ENCODE measurements at places on chromosomes 4 and X. TPM values are rescaled to one million over a fixed set of nuclear protein-coding genes. Genes with fewer than 3 reads are reported as not detected.

POU4F2 gene
- total RNA-seq: not detected

GAB1 gene
- 14.1 TPM for total RNA-seq

GLOD5 gene
- not detected for total RNA-seq

VCX2 gene
- not detected for total RNA-seq

DNA sequence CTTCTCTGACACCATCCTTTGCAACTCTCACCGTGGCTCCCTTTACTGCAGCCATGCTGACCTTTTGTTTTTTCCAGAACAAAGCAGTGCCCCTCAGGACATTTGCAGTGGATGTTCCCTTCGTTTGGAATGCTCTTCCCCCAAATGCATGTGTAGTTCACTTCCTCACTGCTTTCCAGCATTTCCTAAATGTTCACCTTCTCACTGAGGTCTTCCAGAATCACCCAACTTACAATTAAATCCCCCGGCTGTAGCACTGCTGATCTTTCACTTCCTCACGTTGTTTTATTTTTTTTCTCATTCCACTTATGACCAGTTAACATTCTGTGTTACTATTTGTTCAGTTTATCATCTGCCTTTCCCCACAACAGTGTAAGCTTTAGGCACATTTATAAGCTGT is 73.1 kb downstream of the GASK1B start:
- no peak for DNase-seq

DNA sequence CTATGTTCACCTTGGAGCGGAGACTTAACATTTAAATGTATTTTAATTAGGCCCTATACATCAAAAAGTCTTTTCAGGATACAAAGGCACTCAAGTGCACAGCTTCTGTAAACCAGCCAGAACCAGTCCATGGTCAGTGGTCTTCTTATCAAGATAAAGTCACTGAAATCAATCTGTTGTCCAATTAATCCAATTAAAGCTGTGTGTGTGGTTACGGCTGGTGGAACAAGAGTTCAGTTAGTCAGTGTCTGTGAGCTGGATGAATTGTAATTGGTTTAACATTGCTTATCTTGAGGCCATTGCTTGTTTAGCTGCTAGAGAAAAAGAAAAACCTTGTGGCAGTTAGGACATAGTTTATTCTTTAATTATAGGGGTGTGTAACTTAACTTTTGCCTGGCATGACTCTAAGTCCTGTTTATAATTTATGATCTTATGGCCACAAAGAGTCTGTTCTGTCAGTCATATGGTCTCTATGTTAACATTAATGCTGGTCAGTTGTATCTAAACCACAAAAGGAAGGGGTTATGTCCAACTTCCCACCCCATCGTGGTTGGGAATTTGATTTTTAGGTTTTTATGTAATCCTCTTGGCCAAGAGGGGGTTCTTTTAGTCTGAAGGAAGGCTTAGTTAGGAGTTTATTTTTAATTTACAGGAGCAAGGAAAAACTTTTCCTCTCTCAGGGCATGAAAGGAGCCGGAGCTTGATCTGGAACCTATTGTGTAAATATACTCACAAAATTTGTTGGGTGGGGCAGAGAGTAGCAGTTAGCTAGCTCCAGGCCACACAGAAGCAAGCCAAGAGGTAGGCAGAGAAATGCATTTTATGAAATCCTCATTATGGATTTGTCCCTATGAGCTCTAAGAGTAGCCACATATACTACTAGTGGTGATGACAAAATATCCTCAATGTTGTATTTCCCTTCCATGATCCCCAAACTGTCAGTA is 665.7 kb upstream of the ACTRT1 start:
- no peak for DNase-seq

- DNase-seq: no peak
Measured at GRCh38 chrX:22135994-22136684, 104.0 kb downstream of the PHEX start.

GRCh38 chr4:142413485-142413884 is 432.6 kb downstream of the INPP4B start:
- DNase-seq: no peak
